Caudate nucleus (tissue), 63 donors: ENCODE measurements at places on chromosomes 7 and 10.

DNA sequence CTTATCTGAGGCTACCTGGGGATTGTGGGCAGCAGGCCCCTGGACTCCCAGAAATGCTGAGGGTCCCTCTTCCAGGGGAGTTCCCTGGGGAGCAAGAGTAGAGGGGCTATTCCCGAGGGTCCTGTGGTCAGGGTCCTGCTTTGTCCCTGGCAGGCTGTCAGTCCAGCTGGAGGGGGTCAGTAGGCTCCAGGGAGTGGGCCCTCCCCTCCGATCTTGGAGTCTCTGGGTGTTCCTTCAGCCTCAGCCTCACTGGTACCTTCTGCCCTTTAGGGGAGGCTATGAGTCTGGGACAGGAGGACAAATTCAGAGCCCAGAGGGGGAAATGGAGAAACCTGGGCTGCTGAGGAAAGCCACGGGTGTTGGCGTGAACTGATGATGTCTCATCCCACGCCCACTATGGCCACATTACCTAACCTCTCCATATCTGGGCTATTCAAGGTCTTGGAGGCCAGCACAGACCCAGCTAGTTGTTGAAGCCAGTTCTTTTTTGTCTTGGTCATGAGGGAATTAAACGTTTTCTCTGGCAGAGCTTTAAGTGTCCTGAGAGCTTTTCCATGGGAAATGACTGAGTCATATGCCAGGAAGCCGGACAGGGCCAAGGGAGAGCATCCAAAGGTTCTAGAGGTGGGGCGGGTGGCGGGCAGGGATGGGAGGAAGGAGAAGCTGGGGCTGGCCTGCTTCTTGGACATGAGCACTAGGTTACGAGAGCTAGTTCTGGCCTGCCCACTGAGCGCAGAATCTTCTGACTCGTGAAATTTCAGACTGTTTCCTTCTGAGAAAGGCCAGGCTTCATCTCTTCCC lies 6.2 kb downstream of the CALHM2 start:
- no peak for DNase-seq

DNA sequence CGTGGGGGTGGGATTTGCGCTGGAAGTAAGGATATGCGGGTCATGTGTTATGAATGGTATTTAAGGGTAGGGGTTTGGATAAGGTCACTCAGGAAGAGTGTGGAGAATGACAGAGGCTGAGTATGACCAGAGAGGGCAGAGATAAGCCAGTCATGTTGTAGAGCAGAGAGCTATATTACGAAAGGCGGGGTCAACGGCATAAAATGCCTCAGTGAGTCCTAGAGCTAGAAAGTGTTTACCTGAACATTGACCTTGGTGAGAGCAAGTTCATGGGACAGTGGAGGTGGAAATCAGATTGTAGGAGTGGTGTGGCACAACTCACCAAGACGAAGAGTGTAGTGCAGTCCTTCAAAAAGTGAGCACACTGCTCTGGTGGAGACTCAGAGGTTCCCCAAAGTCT lies 13.8 kb downstream of the LMOD2 start:
- no peak for DNase-seq

DNA sequence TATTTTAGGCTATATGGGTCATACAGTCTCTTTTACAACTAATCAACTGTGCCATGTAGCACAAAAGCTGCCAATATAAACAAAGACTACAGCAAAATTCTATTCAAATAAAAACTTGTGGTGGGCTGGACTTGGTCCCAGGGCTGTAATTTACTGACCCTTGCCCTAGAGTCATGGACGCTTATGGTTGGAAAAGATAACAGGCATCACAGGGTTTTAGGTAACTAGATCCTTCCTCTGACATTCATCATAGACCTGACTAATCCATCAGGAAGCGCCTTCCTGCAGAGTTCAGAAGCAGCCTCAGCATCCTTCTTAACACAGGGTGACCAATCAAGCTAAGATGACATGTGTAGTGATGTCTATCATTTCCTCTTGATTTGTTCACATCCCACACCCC lies 40.2 kb upstream of the GPAM start:
- no peak for DNase-seq

DNA sequence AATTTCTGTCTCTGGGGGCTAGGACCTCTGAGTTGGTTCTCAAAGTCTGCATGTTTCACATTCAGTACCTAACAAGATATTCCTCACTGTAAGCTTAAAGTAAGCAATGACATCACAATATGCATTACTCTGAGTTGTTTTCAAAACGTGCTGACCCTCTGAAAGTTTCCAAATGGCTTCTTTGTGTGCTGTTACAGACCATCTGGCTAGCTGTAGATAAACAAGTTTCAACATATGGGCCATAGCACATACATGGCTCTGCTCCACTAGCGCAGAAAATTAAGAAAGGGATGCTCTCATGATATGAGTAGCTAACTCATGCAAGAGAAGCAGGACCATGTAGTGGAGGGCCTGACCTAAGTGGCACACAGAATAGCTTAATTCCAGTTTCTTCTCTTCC lies 119.0 kb downstream of the HTR7 start:
- DNase-seq = no peak

- no peak for DNase-seq
Observed at GRCh38 chr7:37666026-37666799, 17.4 kb upstream of the GPR141 start.

GRCh38 chr10:30499816-30500215 lies 65.8 kb downstream of the MAP3K8 start:
- DNase-seq = no peak

- no peak for DNase-seq
Observed at GRCh38 chr10:70807556-70807955, 8.2 kb upstream of the SGPL1 start.

- no peak for DNase-seq
Observed at GRCh38 chr7:84637568-84638338, 443.2 kb upstream of the SEMA3A start.

DNA sequence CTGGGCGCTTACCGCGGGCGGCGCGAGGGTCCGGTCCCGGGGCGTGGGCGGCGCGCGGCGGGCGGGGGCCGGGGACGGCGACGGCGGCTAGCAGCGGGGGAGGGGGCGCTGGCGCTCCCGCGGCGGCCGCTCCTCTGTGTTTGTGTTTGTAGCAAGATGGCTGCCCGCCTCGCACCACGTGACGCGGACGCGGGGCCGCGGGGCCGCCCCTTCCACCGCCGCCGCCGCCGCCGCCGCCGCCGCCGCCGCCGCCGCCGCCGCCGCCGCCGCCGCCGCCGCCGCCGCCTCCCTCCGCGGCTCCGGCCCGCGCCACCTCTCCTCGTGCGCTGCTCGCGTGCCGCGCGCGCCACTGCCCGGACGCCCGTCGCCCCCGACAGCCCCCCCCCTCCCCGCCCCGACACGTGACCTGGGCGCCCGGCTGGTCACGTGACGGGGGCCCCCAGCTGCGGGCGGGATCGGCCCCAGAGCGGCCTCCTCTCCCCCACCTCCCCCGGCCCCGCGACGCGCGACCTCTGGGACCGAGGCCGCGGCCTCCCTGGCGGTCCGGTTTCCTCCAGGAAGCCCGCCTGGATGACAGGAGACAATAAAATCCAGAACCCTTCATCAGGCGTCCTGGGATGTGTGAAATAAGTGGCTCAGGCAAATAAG lies at the start of gene GIGYF1:
Gene GIGYF1, minus strand, starts transcription at position 153 of the 648 bp plus-strand sequence. CDS start 6,012 bp downstream, outside the sequence.
- DNase-seq = peak; percentile 88

- DNase-seq = no peak
Observed at GRCh38 chr7:101990811-101991418, 173.5 kb downstream of the CUX1 start.

DNA sequence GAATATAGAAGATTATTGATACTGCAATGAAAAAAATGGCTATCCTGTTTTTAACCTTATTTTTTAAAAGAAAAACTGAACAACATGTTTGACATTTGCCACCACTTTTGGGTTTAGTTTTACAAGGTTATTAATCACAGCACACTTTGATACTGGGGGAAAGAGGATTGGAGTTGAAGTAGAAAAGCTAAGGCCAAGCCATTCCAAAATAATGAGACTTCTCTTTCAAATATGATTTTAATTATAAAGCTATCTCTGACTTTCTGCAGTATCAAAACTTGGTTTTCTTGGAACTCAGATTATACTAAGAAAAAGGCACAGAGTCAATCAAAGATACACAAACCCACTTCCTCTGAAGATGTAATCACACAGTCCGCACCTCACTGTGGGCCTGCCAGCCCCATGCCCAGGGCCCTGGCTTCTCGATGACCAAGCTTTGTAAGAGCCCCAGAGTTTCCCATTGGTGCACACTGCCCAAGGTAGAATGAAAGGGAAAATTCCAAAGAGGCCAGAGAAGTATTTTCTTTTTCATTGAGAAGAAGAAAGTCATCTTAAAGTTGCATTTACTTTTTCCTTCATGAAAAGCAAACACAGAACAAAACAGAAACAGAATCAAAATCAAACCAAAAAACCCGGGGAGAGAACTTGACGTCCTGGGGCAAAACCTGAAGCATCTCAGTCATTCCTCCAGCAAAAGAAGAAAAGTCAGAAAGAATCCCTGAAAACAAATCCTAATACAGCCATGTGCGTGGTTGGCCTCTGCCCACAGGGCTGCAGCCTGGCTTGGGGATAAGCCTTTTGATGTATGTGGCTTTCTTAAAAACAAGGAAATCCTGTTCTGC lies 187.7 kb upstream of the KLF6 start:
- no peak for DNase-seq

DNA sequence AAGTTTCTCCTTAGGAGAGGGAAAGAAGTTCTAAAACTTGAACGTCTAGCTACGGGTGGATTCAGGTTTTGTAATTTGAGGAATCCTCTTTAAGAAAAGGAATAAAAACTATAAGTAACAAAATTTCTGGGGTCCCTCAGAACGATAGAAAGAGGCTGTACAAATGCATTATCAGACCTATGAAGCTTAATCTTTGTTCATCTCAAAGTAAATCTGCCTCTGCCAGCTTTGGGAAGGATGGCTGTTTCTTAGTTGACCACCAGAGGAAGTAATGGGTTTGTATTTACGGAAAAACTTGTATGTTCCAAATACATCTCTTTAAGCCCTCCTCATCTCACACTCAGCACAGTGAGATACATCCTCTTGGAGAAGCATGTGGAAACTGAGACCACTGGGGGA lies 864 bp downstream of the PSTK start:
- DNase-seq = no peak
